Heart left ventricle (tissue), 16 donors: ENCODE measurements at places on chromosomes 7 and 10. TPM values are rescaled to one million over a fixed set of nuclear protein-coding genes. Genes with fewer than 3 reads are reported as not detected.

GRCh38 chr7:140639366-140640053 lies 1.1 kb downstream of the DENND2A start:
- DNase-seq, result peak; percentile 70

Gene PILRB
- total RNA-seq, result 7.4 TPM

- DNase-seq, result no peak
These were observed 20.7 kb downstream of the ZMIZ2 start for GRCh38 chr7:44769376-44769775.

Gene CACNA2D1
- 52.9 TPM for total RNA-seq

Gene CNNM1
- total RNA-seq, result 0.15 TPM
